Stimulated activated CD4-positive, alpha-beta T cell treated with anti-CD3 and anti-CD28 coated beads, Interleukin-12 subunit alpha, Interleukin-12 subunit beta, amount 100 ng/mL, for 4 hours (primary cell): ENCODE measurements at places on chromosomes 5 and 9.
A peak's percentile ranks its signal among the peaks of the same experiment; 100 is the strongest.

DNA sequence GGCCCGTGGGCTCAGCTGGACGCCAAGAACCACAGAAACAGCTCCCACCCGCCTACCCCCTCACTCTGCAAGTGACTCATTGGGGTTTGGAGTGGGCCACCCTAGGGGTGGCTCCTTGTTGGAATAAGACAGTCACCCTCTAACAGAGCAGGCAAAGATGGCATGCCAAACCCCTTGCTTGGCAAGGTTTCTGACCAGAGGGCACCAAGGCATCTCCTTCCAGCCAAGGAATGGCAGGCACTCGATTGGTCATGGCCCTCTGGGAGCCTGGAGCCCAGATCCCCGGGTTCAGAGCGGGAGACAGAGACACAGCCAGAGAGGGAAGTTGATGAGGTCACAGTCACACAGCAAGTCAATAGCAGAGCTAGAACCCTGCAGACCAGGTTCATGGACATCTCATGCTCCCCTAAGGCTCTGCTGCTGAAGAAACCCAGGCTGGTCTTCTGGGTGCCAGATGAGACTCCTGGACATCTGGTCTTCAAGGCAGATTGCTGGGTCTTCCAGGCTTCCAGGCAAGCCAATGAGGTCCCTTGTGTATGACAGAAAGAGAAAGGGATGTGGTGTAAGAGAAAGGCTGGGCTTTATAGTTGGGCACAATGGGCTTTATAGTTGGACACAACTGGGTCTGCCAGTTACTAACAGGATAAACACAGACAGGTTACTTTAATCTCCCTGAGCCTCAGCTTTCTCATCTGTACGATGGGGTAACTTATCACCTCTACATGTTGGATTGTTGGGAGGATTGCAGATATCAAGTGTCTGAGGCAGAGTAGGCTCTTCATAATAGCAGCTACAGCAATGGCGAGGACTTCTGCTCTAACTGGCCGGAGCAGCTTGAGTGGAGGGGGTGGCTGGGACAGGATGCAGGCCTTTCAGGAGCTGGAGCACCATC is 23.3 kb upstream of the KIF12 start:
- no peak for DNase-seq

DNA sequence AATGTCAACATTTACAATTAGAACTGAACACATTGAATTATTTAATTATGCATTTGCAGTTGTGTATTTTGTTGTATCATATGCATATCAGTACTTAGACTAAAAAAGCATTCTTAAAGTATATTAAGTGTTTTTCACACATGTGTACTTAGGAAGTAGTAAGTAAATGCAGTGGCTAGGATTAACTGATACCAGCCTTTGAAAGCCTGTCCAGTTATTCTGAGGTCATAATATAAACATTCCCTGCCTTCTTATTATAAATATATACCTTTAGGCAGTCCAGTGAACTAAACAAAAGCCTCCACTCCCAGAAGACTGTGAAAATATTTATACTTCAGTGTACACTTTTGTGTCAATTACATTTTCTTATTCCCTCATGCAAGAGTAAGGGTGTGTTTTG is 83.8 kb downstream of the TLE4 start:
- no peak for DNase-seq

DNA sequence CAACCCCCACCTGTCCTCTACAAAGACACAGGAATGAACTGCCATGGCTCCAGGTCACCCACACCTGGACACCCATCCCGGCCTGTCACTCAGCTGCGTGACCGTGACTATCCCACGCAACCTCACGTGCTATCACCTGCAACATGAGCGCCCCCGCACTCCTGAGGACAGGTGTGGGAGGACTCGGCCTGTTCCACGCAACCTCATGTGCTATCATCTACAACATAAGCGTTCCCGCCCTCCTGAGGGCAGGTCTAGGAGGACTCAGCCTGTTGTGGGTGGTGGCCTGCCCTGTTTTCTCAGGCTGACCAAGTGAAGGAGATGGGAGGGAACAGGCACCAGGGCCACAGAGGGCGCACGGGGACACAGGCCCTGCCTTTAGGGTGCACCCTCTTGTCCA is 4.1 kb downstream of the QSOX2 start:
- DNase-seq, result no peak

- no peak for DNase-seq
These were observed 13.8 kb upstream of the ORM1 start for GRCh38 chr9:114309096-114309495.

GRCh38 chr5:132087176-132087575 is 13.6 kb downstream of the CSF2 start:
- no peak for DNase-seq

DNA sequence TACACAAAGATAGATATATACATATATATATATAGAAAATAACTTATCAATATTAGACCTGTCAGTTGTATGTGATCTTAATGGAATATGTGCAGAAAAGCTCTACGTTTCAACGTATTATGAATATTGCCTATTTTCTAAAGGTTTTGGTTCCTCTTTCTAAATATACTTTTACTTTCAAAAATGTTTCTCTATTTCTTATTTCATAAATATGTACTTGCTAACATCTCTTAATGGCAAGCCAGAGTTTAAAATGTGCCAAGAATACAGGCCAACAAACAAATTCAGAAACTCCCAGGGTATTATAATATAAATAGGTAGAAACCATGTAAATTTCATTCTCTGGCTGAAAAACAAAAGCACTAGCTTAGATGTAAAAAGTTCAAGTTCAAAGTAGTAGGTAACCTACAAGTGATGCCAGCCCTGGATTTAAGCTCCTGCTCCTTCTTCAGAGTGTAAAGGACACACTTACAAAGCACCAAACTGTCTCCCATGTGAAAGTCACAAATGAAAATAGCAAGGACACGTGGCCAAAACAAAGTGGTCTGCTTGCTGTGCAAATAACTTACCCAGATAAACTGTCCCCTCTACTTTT is 685.1 kb upstream of the DMAC1 start:
- DNase-seq, result no peak

DNA sequence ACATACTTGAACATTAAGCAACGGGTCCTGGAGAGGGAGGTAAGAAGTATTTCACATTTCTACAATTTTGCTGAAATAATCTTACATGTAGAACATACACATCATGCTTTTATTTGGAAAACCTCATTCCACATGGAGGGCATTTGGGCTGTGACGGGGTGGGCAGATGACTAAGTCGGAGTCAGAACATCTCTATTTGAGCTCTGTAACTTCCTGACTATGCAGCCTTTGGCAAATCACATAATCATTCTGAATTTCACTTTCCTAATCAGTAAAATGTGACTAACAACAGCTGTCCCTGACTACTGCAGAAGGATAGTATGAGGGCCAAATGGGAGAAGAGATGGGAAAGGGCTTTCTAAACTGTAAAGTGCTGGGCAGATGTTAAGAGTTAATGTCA is 17.1 kb upstream of the IL6ST start:
- peak; percentile 18 for DNase-seq

- peak; percentile 28 for DNase-seq
These were observed at the start of gene FBLL1 for GRCh38 chr5:168528521-168529373. FBLL1 (plus strand) TSS chr5:168529305; CDS start chr5:168529505, 200 bp downstream.

GRCh38 chr9:120740132-120740531 is 25.9 kb upstream of the MEGF9 start:
- DNase-seq, result no peak

DNA sequence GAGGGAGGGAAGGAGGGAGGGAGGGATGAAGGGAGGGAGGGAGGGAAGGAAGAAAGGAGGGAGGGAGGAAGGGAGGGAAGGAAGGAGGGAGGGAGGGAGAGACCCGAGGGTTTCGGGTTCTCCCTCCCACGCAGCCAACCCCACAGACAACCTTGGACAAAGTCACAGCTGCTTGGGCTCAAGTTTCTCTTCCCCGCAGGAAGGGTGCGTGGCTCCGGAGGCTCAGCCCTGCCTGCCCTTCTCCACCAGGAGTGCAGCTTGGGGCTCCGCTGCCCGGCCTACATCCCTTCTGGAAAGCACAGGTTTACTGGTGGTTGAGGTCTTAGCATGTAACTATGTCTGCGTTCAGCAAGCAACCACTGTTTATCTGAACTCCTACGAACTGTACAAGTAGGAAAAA is 15.0 kb downstream of the SLC12A7 start:
- no peak for DNase-seq

DNA sequence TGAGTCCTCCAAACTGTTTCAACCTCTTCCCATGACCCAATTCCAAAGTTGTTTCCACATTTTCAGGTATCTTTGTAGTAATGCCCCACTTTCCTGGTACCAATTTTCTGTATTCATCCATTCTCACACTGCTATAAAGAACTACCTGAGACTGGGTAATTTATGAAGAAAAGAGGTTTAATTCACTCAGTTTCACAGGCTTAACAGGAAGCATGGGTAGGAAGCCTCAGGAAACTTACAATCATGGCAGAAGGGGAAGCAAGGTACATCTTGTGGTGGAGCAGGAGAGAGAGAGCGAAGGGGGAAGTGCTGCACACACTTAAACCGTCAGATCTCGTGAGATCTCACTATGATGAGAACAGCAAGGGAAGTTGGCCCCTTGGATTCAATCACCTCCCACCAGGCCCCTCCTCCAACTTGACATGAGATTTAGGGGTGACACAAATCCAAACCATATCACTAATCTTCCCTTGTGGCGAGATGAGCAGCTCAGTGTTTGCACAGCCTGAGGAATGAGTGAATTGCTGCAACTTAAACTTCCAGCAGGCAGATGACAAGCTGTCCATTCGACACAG is 42.9 kb downstream of the TRIP13 start:
- no peak for DNase-seq

GRCh38 chr5:179550511-179551342 is at the start of gene RUFY1:
RUFY1 (plus strand) TSS chr5:179550554; CDS start chr5:179550570, 16 bp downstream.
- DNase-seq, result peak; percentile 83

- no peak for DNase-seq
These were observed 22.8 kb upstream of the ABLIM3 start for GRCh38 chr5:149118463-149118862.

DNA sequence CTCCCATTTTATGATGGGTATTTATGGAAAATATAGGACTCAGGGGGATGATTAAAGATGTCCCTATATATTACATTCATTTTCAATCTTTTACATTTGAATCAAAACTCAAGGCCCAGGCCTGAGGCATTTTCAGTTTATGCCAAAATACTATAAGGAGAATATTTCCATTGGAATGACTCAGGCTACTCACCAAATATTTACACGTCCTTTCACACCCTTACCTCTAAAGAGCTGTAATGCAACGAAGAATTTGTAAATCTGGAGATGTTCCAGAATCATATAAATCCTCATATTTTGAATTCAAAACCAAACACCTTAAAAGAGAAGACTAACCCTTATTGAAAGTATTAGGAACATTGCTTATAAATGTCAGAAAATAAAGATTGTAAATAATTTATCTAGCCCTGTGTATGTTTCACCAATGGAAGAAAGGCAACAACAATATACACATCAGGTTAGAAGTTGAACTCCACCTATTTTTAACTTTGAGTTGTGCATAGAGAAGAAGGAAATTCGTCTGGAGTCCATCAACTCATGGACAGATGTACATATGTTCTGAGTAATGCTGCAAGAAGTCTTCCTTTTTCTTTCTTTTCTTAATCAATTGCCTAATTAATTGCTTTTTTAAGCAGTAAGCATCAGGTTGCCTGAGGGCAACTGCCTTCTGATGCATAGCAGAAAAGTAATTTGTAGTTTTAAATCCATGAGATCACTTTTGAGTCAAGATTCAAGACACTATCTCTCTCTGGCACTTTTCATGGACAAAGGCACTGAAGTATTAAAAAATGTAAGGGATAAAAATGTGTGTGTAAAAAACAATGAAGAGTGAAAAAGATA is 579.3 kb upstream of the RGMB start:
- no peak for DNase-seq

DNA sequence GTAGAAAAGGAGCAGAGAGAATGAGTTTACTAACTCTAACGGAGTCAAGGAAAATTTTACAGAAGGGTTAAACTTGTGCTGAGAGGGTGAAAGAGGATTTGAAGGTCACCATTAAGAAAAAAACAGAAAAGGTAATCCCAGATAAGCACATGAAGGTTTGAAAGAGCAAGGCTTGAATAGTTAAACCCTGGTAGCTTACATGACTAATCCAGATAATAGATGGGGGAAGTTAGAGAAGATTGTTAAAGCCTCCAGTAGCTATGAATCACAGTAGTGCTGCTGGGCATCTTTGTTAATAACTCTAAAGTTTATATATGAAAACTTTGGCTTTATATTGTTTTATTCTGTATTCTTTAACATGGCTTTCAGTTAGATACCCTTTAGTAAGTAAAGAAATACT is 354.5 kb upstream of the FTMT start:
- no peak for DNase-seq

DNA sequence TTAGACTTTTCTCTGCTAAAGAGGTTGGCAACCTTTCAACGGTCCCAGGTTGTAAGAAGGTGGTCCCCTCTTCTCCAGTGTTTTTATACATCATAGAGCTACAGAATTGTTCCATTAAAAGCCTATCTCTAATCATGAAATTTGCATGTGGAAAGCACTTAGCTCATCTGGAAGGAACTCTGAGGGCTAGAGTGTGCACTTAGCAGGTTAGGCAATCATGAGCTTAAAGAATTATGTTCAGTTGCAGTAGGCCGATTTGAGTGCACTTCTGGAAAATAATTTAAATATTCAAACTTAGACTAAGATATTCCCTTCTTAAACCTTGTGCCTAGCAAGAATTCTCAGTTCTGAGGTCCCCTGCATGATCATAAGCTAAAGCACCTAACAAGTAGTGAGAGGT is 468.7 kb downstream of the SPATA31D1 start:
- no peak for DNase-seq

DNA sequence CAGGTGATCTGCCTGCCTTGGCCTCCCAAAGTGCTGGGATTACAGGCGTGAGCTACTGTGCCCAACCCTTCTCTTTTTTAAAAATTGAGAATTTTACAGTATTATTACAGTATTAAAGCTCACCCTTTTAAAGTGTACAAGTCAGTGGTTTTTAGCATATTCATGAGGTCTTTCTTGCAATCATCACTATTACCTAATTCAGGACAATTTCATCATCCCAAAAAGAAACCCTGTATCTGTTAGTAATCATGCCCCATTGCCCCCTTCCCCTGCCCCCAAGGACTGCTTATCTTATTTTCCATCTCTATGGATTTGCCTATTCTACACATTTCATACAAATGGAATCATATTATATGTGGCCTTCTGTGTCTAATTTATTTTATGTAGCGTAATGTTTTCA is 22.6 kb upstream of the MEGF9 start:
- DNase-seq, result no peak

GRCh38 chr5:95822043-95822541 is 434 bp downstream of the GLRX start:
- DNase-seq, result no peak

DNA sequence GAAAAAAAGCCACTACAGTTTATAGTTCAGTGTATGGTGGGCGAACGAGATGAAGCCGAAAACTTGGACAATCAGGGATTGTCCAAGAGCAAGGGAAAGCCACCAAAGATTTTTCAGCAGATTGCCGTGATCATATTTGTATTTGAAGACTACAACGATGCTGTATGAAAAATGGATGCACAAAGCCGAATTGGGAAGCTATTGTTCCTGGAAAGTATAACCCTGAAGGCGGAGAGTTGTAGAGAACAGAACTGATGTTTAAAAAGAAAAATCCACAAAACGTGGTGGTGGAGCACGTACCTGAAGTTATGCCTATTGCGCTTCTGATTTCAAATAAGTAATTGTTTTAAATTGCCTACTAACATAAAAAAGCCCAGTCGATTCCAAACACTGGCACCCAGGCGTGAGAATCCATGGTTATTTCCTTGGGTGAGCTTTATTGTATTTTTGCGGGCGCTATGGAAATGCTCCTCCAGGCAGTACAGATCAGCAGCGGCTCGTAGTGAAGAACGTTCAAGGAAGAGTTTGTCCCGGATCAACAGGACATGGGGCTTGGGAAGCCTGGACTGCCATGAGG is 772 bp upstream of the TARS1 start:
- no peak for DNase-seq

- DNase-seq, result no peak
These were observed 185.5 kb upstream of the OTULINL start for GRCh38 chr5:14396066-14396465.

- DNase-seq, result peak; percentile 19
These were observed at the start of gene LRRC14B for GRCh38 chr5:191036-191948. LRRC14B (plus strand) TSS chr5:191495; CDS start chr5:191539, 44 bp downstream.
